ENCODE measurements at places on chromosomes 3 and 15.

- no peak for DNase-seq
Measured at GRCh38 chr3:7309641-7310102, 448.8 kb downstream of the GRM7 start.

DNA sequence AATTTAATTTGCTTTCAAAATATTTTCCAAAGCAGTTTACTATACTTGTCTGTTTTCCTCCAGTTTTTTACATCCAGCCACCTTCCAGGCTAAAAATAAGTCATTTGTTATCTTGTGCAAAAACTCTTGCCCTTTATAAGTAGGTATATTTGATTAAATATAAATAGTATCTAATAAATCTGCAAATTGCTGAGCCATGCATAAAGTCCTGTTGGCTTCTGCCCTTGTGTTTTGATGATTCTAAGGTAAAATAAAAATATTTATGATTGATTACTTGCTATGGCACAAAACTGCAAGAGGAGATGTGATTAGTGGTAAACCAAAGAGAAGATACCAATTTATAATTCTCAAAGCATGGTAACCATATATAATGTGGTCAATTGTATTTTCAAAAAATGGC is 1026.7 kb downstream of the EPHA3 start:
- DNase-seq, result no peak

- DNase-seq, result no peak
Measured at GRCh38 chr15:77376770-77377169, 43.1 kb downstream of the PEAK1 start.

DNA sequence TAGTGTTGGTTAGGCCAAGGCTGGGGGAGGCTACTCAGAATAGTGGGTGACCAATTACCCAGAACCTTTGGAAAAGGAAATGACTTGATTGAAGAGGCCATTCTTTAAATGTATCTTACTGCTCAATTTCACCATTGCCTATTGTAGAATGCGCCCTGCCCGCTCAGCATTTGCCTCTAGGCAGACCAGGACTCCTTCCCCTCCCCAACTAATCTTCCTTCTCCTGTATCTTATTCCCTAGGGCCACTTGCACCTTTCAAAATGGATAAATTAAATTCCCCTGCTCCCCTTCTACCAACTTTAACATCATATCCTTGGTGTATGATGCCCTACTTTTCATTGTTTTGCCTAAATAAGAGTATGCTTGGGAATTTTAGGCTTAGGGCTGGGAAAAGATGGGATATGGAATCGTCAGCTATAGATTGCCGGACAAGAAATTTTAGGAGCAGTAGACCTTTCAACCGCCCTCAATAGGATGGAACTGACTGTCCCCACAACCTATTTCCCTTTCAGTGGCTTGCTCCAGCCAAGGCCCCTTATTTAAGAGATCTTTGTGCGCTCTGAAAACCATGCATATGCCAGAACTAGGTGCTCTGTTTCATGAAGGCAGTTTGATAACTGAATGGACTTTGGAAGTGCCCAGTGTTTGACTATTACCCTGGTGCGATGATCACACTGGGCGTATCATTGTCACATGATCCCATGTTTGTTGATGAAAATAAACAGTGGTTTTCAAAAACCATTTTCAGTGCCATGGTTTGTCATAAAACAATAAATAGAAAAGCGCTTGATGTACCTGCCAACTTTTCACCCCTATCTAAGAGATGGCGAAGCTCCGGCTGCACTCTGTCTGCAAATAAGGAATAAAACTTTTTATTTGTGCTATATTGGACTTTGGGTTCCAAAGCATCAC is 74.3 kb upstream of the TSEN2 start:
- no peak for DNase-seq

DNA sequence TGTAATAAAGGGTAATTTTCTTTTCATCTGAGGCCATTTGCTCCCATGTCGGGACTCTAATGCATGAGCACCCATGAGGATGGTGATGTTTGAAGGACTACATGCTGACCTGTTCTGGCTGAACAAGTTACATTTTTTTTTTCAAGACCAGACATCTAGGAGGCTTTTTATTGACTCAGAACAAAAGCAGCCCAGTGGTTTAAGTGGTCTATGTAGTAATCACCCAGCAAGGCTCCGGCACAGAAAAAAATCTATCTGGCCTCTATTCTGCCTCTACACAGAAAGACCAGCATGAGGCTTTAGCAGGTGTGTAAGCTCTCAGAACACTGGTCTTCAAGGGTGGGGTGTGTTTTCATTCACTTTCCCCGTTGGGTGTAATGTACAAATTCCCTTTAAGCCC is 95.1 kb upstream of the ZBED2 start:
- no peak for DNase-seq

DNA sequence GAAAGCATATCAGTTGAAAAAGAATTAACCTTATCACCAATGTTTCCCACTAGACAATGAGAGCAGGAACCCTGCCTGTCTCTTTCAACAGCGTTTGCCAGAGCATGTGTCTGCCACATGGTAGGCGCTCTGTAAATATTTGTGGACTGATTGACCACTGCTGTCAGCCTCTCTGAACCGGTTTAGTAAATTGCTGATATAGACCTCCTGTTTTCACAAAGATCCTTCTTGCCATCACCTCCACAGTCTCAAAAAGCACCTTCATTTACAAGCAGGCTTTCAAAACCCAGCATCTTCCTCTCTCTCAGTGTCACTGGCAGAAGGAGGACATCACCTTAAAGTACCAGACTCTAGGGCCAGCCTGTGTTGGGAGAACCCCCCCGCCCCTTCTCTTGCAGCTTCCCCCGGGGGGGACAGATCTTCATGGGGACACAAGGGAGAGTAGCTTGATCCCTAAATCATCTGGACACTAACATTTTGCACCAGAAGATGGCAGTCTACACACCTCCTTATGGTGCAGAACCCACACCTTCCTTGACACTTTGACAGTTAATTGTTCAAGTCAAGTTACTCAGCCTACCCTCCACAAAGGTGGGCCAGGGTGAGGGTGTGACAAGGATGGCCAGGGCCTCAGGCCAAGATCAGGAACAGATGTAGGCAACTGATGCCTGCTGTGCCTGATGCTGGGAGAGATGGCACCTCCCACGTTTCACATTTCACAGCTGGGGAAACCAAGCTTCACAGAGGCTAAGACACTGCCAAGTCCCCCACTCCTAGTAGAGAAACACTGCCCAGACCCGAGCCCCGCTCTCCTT is 37.8 kb upstream of the USP3 start:
- DNase-seq, result no peak

GRCh38 chr3:188037195-188037718 is 116.7 kb upstream of the LPP start:
- DNase-seq, result no peak

DNA sequence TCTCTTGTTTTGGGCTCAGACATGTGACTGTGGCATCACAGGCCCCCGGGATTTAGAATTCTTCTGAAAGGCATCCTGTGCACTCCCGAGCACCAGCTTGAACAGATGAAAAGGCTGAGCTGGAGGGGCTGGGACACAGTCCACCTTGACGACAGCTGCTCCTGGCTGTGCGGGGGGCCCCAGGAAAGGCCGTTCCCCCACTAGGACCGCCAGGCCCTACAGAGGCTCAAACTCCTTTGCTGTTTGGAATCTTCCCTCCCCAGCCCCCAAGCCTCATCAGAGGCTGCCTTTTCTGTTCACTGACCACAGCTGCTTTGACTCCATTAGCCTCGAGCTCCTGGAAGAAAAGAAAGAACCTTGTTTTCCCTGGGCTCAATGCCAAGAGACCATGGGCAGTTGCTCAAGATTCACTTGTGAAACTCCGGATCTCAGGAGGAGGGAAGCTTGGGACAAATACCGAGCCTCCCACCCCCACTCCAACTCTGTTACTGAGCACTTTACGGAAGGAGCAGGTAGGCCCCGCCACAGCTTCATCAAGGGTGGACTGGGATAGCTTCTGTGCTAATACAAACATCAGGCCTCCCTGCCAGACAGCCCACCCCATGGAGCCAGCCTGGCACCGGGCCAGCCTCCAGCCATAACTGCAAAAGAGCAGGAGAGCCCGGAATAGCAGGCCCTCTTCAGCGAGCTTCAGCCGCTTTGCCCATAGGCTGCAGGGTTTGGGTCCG is 15.7 kb downstream of the CIDEC start:
- DNase-seq, result peak; percentile 42

GRCh38 chr15:60079210-60079609 is 75.1 kb downstream of the FOXB1 start:
- DNase-seq, result no peak

- DNase-seq, result no peak
Measured at GRCh38 chr15:26807517-26808427, 34.9 kb upstream of the GABRB3 start.
